ENCODE measurements at places on chromosomes 2 and 18.

- no peak for DNase-seq
Measured at GRCh38 chr2:232406556-232407310, at the start of gene ALPG. Gene ALPG, plus strand, starts transcription at chr2:232406844. Its CDS starts 51 bp downstream, at chr2:232406895.

DNA sequence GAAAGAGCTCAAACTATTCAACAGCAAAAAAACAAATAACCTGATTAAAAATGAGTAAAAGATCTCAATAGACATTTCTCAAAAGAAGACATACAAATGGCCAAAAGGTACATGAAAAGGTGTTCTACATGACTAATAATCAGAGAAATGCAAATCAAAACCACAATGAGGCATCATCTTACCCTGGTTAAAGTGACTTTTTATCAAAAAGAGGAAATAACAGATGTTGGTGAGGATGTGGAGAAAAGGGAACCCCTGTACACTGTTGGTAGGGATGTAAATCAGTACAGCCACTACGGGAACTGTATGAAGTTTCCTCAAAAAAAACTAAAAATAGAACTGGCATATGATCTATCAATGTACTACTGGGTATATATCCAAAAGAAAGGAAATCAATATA, 39.8 kb upstream of the TMEM163 start:
- no peak for DNase-seq

DNA sequence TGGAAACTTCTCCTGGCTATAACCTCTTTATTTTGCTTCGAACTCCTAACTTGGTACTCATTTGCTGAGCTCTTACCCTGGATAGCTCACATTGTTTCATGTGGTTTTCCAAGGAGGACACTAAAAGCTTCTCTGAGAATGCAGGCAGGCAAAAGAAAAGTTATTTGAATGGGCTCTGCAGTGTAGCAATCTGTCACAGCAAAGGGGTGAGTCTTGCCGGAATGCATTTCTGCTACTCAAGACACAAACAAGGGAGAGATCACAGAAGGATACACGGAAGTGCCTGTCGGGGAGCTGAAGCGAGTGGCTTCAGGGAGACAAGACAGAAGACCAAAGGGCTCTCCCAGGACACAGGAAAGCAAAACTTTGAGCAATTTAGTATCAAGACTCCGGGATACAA, 265.4 kb downstream of the SS18 start:
- no peak for DNase-seq

DNA sequence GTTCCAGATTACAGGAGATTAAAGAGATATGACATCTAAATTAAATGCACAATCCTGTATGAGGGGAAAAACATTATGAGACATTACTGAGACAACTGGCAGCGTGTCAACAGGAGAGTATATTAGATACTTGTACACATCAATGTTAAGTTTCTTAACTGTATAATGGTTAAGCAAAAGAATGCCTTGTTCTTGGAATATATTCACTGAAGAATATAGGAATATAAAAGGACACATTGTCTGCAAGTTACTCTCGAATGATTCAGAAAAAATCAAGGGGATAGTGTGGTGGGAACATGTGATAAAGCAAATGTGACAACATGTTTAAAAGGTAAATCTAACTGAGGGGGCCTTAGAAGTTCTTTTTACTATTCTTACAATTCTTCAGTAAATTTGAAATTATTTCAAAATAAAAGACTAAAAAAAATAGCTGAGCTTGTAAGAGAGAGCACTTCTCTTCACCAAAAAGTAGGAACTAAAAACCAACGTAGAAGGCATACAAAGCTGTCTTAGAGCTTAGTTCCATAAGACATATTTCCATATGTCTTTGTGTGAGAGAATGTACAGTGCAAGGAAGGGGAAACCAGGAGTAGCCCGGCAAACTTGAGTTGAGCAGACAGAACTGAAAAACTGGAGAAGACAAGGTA, 7.5 kb downstream of the WDPCP start:
- DNase-seq = no peak

DNA sequence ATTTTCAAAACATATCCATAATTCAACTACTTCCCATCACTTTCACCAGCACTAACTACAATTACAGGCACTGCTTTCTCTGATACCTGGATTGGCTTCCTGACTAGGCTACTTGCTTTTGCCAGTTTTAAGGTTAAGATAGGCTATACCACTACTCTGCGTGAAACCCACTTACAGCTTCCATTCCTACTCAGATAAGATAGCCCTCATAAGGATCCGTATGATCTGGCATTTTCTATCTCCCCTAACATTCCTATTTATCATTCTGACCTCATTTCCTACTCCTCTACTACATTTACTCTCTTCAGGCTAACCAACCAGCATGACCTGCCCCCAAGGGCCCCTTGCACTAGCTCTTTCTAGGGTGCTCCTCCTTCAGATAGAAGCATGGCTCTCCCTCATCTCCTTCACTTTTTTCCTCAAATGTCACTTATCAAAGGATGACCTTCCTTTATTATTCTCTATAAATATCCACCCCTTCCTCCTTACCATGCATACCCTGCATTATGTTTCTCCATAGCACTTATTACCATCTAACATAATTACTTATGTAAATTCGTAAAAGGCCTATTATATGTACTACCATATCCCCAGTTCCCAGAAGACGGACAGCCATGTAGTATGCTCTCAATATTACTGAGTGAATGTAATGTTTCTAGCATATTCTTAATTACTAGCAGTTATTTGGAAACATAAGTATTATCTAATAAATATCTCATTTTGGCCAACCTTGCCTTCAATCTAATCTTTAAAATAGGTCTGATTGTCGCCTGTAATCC, 4.4 kb downstream of the TIA1 start:
- no peak for DNase-seq

GRCh38 chr18:22344908-22345670, 72.6 kb downstream of the CTAGE1 start:
- DNase-seq = no peak

- DNase-seq = no peak
Measured at GRCh38 chr2:43144263-43144662, 82.1 kb downstream of the ZFP36L2 start.

DNA sequence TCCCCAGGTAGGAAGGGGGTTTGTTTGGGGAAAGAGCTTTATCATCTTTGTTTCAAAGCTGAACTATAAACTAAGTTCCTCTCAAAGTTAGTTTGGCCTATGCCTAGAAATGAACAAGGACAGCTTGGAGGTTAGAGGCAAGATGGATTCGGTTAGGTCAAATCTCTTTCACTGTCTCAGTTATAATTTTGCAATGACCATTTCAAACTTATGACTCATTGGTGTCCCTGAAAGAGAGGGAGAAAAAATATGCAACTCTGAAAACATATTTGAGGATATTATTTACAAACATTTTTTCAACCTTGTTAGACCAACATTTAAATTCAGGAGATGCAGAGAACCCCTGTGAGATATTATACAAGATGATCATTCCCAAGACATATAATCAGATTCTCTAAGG, 95.7 kb downstream of the EFEMP1 start:
- no peak for DNase-seq

DNA sequence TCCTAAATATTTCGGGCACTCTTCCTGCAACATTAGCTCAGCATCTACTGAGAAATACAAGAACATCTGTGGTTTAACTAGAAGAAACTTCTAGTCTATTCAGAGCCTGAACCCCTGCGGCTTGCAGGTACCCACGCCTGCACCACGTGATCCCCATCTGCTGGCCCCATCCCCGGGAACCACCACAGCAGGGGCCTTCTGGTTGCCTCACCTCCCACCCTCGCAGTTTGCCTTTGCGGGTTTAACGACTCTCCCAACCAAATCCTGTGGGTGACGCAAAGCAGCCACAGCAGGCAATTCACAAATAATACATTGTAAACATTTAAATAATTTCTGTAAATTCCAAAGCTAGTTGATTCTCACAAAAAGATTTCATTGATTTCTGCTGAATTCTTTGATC, 90.2 kb upstream of the TMEM18 start:
- DNase-seq = no peak
